ENCODE measurements at places on chromosomes 6 and 20. TPM values are rescaled to one million over a fixed set of nuclear protein-coding genes. Genes with fewer than 3 reads are reported as not detected.

GRCh38 chr6:121951123-121951522, 448.3 kb upstream of the HSF2 start:
- no peak for DNase-seq

DNA sequence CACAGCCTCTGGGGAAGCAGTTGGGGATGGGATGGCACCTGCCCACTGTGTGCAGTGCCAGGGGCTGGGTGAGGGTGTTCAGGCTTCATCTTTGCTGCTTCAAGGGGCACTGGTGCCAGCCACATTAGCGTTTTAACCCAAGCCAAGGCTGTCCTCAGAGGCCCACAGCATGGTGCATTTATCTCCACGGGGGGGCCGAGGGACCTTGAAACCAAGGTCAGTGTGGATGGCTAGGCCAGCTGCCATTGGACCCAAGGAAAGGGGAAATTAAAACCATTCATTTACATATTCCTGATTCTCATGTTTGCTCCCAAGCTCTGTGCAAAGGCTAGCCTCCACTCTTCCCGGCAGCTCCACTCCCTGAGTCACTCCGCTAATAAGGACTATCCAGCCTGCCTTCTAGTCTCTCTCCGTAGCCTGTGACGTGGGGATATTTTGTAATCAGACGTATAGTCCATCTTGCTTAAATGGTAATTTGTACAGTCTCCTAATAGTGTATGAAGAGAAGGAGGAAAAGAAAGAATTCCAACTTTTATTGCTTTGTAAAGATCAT, 197.1 kb downstream of the CDH4 start:
- DNase-seq, result no peak

- no peak for DNase-seq
Observed at GRCh38 chr6:35557239-35557638, 44.5 kb upstream of the TULP1 start.

DNA sequence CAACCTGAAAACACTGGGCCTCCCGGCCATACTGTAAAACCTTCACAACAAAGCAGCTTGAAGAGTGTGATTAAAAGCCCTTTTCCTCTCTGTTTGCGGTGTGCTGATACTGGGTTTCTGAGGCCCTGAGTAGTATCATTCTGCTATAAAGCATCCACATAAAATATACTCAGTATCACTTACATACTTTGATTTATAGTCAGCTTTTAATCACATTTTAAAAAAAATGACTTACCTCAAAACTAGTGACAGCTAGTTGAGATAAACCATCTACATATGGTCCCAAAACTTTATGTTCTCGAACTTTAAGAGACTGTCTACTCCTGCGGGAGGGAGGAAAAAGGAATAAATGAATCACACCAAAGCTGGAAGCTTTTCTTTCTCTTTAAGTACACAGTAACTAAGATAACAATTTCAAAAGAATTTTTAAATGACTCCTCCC, 135.7 kb downstream of the KIF13A start:
- no peak for DNase-seq

- no peak for DNase-seq
Observed at GRCh38 chr6:7295916-7296315, 17.1 kb downstream of the SSR1 start.

Gene HLA-DRA
- 223 TPM for total RNA-seq

Gene IL20RA
- 0.60 TPM for total RNA-seq

- no peak for DNase-seq
Observed at GRCh38 chr6:118240878-118241528, 307.1 kb upstream of the PLN start.

GRCh38 chr20:41715526-41715925, 97.3 kb upstream of the CHD6 start:
- DNase-seq, result no peak

DNA sequence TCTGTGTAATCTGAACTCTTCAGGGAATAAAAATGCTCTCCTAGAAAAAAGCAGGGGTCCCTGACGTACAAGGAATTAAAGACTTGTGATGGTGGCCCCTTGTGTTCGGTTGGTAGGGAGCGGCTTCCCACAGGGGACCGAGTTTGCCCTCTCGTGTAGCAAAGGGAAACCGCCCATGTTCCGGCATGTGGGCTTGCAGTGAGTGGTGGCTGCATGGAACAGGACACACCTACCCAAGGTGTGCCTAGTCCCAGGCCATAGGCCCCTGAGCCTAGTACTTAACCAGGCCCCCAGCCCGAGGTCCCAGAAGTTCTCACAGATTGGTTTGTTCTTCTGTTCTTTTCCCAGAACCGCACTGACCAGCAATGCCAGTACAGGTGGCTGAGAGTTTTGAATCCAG, 15.5 kb downstream of the MYBL2 start:
- DNase-seq, result no peak

GRCh38 chr20:46334303-46334904, 26.1 kb upstream of the CDH22 start:
- DNase-seq, result no peak

Gene RAET1L
- total RNA-seq, result not detected

Gene SEC23B
- 38.1 TPM for total RNA-seq

DNA sequence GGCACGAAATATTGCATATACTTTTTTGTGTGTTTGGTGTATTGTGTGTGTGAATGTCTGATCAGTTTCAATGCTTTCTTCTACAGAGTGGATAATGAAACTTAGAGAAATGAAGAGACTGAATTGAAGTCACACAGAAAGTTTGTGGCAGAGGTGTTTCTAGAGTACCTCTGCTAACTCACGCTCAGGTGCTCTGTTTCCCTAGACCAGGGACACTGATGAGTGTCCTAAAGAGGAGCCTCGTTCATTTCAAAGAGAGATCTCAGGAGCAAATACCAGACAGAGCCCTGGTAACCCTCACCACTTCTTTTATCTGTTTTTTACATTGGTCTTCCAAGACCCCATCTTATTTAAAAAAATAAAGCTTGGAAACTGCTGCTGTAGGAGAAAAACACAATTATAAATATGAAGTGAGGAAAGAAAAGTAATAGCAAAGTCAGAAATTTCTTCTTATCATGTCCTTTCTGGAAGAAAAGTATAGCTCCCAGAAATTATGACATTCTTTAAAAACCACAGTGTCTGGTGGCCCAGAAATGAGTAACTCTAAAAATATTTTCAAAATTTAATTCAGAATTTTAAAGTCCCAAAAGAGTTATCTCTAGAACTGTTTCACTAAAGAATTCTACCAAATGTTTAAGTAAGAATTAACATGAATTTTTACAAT, 720.6 kb downstream of the RFPL4B start:
- no peak for DNase-seq

- DNase-seq, result no peak
Observed at GRCh38 chr20:62120990-62121775, 1.1 kb upstream of the LSM14B start.

GRCh38 chr20:62899633-62900051, 26.7 kb downstream of the DIDO1 start:
- DNase-seq, result no peak

Gene KHDC1L
- total RNA-seq, result 0.84 TPM

- no peak for DNase-seq
Observed at GRCh38 chr6:84093441-84094435, 60.2 kb downstream of the MRAP2 start.

GRCh38 chr6:108723594-108723993, 124.6 kb upstream of the ARMC2 start:
- DNase-seq, result no peak

Gene NT5E
- 23.1 TPM for total RNA-seq

GRCh38 chr20:57262301-57262700, 4.1 kb downstream of the BMP7 start:
- DNase-seq, result no peak

Gene PLA2G7
- 1.6 TPM for total RNA-seq

DNA sequence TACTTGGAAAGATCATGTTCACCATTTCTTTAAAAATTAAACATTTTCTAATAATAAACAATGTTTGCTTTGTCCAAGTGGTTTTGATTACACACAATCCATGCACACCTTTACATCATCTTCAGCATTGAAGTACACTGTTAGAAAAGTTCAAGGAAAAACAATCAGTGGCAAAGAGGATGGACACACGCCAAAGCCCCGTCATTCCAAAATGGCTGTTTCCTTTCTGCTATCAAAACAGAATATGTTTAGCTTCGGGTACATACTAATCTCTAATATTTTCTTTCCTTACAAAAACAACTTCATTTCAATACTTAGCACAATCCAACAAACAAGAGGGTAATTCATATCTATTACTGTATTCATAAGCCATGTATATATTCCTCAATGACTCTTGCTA, 24.5 kb downstream of the REPS1 start:
- no peak for DNase-seq

Gene COL20A1
- total RNA-seq, result 0.20 TPM

DNA sequence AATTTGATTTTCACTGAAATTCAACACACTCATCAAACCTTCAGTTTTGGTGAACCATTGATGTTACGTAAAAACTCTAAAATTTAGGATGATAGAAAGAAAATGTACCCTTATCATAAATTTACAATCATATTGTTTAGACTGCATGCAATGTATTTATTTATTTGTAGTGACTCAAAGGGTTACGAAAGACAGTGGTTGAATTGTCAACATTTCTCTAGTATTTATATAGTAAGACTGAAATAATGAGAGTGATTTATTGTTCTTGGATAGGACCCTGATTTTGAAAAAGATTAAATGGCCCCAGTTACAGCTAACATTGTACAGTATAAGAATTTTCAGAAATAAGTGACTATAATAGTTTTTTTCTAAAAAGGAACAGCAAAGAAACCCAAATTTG, 591.5 kb downstream of the RFPL4B start:
- no peak for DNase-seq

GRCh38 chr6:56620229-56620868, 22.3 kb downstream of the DST start:
- no peak for DNase-seq

Gene CLPSL1
- not detected for total RNA-seq

GRCh38 chr6:47464052-47464451, 13.5 kb upstream of the CD2AP start:
- DNase-seq, result no peak

DNA sequence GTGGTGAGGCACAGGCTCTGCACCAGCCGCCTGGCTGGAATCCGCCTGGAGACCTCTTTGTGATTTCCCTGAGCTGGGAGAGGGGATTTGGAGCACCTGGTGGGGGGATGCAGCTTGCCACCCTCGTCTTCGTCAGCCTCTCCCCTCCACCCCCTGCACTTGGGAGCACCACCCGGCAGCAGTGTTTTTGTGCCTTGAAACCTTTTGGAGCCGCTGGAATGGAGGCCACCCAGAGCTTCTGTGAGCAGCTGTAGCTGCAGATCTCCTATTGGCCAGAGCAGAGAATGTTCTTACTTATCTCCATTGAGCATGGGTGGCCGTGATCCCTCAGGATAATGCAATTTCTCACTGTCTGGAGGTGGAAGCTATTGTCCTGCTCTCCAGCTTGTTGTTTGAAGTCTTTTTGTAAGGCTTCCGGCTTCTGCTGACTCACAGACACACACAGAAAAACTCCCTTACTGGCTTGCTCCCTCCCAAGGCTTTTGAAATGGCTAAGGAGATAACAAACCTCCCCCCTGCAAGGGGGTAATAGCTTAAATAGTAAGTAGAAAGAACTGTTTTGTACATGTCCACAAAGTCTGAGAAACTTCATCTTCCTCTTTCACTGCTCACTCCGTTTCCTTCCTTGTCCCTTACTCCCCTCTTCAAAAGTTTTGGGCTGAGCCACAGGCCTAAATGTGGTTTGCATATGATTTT, 271.2 kb downstream of the PRL start:
- no peak for DNase-seq

Gene TRAPPC3L
- not detected for total RNA-seq

Gene KCNK16
- not detected for total RNA-seq

GRCh38 chr20:57605045-57605444, 15.2 kb downstream of the ZBP1 start:
- no peak for DNase-seq

- DNase-seq, result no peak
Observed at GRCh38 chr6:3987053-3987452, 91.9 kb downstream of the FAM217A start.

Gene BPI
- total RNA-seq, result not detected

DNA sequence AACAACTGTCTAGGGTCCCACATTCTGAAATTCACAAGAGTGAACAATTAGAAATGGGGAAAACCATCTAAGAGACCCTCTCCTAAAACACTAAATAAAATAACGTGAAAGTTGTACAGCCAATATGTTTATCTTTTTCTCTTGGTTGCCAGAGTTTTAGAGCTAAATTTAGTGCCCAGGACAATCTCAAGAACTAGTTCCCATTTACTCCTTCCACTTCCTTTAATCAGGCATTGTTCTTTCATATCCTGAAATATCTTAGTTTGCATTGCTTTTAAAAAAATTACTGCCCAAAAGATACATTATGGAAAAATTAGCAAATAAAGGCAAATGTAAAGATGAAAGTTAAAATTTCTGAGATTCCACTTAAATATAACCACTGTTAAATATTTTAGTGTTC, 33.1 kb upstream of the UBR2 start:
- no peak for DNase-seq
